ENCODE measurements at places on chromosomes 4 and X.

DNA sequence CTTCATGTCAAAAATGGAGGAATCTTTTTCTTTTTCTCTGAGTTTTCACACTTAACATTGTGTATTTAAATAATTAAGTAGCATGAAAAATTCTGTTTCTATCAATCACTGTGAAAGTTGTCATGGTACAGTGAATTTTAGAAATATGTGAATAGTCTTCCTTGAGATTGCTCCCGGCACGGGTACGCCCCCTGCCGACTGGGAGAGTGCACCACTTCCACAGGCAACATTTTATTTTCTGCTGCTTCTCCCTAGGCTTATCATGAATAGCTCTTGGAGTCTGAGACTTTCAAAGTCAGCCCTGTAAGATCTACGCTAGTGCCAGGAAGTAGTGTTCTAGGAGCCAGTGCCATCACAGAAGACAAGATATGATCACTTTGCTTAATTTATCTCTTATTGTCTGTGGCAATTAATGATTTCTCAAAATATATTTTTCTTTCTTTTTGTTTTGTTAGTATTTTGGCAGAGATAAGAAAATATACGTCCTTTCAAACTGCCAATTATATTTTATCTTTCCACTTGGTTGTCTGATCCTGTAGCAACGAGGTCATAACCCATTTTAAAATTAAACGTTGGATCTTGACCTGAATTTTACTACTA, 763.8 kb upstream of the AADAT start:
- no peak for DNase-seq

- no peak for DNase-seq
These were observed 6.0 kb upstream of the PDGFC start for GRCh38 chr4:156977435-156978160.

DNA sequence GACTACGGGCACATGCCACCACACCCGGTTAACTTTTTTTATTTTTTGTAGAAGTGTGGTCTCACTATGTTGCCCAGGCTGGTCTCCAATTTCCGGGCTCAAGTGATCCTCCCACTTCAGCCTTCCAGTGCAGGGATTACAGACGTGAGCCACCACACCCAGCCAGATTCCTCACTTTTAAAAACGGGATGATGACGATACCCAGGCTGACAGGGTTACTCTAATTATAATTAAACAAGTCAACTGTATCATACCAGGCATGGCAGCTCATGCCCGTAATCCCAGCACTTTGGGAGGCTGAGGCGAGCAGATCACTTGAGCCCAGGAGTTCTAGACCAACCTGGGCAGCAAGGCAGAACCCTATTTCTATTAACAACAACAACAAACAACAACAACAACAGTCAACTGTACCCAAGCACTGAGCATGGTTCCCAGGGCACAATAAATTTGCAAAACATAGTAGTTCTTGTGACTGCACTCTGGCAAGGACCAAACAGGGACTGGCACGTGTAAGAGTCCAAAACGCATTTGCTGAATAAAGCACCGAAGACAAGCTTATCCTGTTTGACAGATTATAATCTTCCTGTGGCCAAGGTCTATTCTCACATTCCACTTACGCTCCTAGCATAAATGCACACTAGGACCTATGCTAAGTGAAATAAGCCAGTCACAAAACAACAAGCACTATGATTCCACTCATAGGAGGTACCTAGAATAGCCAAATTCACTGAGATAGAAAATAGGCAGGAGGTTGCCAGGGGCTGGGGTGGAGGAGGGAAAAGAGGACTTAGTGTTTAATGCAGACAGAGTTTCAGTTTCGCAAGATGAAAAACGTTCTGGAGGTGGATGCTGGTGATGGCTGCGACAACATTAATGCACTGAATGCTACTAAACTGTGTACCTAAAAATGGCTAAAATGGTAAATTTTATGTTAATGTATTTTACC, 77.5 kb downstream of the IRF2 start:
- no peak for DNase-seq

DNA sequence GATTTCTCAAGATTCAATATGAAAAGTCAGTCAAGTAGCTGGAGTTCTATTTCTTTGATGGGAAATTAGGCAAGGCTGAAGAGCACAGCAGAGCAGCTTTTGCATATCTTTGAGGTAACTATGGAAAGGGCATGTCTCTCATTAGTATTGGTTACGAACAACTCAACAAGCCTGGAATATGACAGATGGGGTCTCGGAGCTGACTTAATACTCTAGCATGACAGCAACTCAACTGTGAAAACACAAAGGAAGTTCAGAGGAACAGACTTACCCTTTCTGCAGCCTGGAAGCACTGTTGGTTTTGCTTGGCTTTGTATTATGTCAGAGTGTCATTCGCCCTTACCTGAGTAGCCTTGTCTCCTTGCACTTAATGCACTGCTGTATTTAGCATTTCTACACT, 79.9 kb upstream of the AADAT start:
- no peak for DNase-seq

- no peak for DNase-seq
These were observed 840.7 kb downstream of the PCDH18 start for GRCh38 chr4:136691607-136692006.

GRCh38 chr4:26217961-26218676, 102.7 kb upstream of the RBPJ start:
- no peak for DNase-seq

DNA sequence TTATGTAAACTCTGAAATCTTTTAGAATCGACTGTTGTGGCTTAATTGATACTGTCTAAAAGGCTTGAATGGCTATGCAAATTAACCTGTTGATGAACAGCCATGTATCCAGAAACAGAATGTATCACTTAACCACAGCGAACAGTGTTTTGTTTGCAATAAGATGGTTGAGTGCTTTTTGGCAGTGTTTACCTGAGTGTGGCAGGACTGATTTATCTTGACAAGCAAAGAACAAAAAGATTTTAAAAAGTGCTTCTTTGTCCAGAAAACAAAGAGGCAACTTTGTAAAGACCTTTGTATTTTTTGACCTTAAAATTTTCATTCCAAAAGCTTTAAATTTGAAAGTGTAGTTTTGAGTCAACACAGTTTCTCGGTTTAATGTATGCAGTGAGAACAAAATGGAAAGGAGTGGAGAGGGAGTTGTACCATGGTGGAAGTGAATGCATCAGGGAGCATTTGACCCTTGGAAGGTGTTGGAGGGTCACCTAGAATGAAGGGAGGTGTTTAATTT, 18.0 kb downstream of the ARHGAP10 start:
- DNase-seq, result no peak

DNA sequence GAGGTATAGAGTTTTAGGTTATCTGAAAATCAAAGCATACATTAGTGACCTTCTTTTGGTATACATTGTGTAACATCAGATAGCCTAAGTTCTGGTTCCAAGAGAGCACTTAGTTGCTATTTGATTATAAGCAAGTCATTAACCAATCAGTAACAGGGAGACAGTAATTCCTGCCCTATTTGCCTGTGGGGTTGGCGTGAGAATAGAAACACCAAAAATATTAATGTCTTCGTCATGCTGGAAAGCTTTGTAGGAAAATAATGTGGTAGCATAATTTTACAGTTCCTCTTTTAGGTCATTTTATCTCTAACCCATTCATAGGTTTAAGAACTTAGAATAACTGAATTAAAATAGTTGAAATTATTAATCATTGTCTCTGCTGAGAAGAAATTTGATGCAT, 37.8 kb downstream of the NPNT start:
- no peak for DNase-seq

GRCh38 chr4:179605196-179605595, 2163.0 kb upstream of the AGA start:
- no peak for DNase-seq

DNA sequence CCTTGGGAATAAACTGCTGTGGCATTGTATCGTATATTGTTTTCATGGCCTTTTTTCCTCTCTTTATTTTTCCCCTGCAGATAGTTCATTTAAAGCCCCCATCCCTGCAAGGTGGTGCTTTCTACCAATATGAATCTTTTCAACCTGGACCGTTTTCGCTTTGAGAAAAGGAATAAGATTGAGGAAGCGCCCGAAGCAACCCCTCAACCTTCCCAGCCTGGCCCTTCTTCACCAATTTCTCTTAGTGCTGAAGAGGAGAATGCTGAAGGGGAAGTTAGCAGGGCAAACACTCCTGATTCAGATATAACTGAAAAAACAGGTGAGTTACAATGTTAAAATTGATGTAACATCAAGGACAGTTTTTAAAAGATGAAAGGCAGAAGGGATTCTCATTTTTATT, 601 bp downstream of the SMARCAD1 start:
- no peak for DNase-seq

GRCh38 chr4:6086846-6087245, 68.6 kb upstream of the C4orf50 start:
- no peak for DNase-seq

DNA sequence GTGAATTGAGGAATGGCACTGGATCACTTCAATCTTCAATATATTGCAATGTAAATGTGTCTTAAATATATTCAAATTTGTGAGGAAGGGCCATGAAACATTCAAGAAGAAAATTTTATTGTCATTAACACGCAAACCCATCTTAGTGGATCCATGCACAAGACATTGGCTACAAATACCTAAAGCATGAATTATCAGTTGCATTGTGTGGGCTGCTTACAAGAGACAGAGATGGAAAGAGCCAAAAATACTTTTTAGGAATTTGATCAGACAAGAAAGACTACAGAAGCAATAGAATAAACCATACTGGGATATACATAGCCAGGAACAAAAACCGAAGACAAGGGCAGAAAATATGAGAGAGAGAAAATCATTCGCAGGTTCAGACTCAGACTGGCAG, 616.2 kb upstream of the GRIA3 start:
- DNase-seq, result no peak

DNA sequence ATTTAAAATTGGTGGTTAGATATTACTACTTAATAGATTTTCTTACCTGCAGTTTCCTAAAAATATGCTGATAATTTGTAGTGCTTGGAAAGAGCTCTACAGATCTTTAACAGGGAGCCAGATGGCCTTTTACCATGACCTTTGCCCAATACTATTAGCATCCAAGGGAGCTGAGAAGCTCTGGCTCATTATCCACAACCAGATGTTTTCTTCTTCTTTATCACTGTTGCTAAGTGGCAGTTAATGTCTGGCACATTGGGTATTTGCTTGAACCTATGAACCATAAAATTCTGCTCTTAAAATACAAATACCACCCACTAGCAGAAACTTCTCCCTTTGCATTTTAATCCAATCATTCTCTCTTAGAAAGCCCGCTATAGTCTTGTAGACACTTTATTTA, 1480.3 kb downstream of the C4orf33 start:
- no peak for DNase-seq

GRCh38 chr4:186068581-186069348, at the start of gene TLR3:
TSS of gene TLR3 (plus strand) at chr4:186069156. CDS start at chr4:186076620, 7,464 bp downstream.
- no peak for DNase-seq

GRCh38 chr4:149499726-149500125, 315.9 kb downstream of the IQCM start:
- no peak for DNase-seq

DNA sequence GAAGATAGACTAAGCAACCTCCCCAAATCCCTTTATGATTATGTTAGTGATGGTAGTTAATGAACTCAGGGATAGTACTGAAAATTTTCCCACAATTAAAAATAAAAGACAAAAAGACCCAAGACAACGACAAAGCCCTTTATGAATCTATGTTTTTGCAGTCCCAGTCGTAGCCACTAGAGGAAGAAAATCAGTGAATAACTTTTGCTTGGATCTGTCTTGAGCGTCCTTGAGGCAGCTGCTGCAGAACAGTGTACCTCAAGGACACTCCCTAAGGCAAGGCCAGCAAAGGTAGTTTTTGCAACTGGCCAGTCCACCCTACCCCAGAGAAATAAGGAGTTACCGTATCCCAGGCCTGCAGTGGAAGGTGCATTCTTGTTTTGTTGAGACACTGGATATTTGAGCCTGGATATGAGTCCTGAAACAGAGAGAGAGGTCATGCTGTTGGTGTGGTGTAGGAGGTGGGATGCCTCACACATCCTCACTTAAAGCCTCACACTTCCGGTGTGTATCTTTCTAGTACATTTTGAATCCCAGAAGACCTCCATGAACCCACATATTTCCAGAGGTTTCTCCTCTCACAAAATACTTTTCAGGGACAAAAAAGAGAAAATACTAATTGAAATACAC, 8.7 kb upstream of the TIMM8A start:
- no peak for DNase-seq

DNA sequence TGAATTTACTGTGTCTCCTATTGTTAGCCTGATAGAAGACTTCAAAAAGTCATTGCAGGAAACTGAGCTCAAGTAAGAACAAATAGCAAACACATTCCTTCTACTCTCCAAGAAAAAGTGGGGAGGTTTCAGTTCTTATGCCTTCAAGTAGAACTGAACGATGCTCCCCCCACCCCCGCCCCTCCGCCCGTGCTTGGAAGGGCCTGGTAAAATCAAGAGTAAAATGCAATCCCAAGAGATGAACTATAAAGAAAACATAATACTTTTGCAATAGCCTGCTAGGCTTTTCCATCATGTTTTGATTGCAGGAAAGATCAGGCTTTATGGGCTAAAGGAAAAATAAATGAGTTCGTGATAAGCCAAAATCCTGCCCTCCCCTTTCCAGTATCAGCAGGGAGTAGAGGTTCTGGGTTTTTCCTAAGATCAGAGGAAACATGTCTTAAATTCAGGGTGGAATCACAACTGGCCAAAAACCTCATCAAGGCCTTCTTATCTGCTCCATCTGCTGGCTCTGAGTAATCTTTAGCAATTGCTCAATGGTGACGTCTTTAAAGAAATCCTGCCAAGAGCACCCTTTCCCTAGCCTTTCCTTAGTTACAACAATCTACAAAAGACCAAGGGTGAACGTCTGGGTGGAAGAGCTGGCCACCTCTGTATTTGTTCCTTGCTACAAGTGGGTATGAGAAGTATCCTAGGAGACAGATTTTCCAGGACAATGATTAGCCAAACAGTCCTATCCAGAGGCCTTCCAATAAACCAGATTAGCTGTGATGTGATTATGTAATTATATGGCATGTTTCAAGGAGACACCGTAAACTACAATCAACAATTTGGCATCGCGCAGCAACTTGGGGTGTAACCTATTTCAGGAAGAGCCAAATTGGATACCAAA, 66.3 kb upstream of the FAM9C start:
- DNase-seq, result no peak

DNA sequence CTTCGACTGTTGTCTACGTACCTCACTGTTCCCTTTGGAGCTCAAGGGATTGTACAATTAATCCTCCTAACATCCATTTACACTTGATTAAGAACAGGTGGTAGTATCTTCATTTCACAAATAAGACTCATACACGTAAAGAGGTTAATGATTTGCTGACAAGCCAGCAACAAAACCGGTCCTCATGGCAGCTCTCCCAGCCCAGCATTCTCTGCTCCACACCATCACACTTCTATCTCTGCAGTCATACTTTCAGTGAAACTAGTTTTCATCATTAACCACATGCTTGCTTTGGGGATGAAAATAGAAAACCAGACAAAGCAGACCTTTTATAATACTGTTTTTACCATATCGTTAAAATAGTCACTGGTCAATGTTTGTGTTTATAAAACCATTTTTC, 28.7 kb upstream of the CASK start:
- no peak for DNase-seq

All from NCI-H187 (cell line).